B cell (primary cell): ENCODE measurements at places on chromosomes 4 and X. TPM values are rescaled to one million over a fixed set of nuclear protein-coding genes. Genes with fewer than 3 reads are reported as not detected.
A peak's percentile ranks its signal among the peaks of the same experiment; 100 is the strongest.

Gene RNF128
- polyA plus RNA-seq = not detected in 2 replicates

DNA sequence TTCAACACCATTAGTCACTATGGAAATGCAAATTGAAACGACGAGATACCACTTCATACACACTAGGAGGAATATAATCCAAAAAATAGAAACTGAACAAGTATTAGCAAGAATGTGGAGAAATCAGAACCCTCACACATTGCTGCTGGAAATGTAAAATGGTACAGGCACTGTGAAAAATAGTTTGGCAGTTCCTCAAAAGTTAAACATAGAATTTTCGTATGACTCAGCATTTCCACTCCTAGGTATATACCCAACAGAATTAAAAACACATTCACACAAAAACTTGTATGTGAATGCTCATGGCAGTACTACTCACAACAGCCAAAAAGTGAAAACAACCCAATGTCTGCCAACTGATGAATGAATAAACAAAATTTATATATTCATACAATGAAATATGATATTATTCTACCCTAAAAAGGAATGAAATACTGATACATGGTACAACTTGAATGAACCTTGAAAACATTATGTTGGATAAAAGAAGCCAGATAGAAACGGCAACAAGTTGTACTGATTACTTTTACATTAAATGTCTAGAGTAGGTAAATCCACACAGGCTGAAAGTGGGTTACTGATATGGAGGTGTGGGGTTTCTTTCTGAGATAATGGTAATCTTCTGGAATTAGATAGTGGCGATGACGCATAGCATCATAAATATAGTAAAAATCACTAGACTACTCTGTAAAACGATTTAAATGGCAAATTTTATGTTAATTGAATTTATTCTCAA is 22.3 kb downstream of the TEC start:
- H3K27me3 ChIP-seq = no peaks in the 10 kb centered on the region
- no peak overlapping the region for H3K27ac ChIP-seq
- H3K4me3 ChIP-seq = no peak overlapping the region
- no peaks in the 10 kb centered on the region for H3K4me1 ChIP-seq

GRCh38 chr4:40316782-40317635 is 18.1 kb upstream of the CHRNA9 start:
- peak overlapping the region; percentile 78 for H3K27ac ChIP-seq
- peaks cover 20% of the 10 kb centered on the region for H3K4me1 ChIP-seq
- DNase-seq = peak; percentile 87
- no peaks in the 10 kb centered on the region for H3K36me3 ChIP-seq
- H3K27me3 ChIP-seq = no peaks in the 10 kb centered on the region
- peak overlapping the region; percentile 62 for H3K4me3 ChIP-seq

DNA sequence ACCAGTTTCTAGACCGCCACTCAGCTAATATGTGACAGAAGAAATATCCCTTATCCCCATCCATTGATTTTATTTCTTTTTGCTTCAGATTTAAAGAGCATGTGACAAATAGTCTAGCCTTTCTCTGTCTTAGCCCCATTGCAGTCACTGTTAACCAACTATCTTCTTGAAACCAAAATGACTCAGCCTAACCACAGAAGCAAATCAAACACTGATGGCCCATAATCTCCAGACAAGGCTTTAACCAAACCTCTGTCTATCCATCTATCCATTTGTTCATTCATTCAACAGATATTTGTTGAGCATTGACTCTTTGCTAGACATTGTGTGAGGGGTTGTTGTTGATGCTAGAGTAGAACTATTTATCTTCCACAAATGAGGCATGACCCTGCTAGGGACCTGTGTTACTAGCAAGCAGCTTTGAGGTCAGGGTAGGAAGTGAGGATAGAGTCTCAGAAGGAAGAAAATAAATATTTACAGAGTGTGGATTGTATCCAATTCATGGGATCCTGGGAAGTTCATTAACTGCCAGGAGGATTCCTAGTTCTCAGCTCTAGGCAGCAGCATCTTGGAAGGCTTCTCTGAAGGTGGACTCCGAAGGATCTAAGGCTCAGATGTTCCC is 22.5 kb downstream of the HNRNPH2 start:
- H3K36me3 ChIP-seq = no peaks in the 10 kb centered on the region
- DNase-seq = no peak
- no peak overlapping the region for H3K4me3 ChIP-seq
- no peaks in the 10 kb centered on the region for H3K27me3 ChIP-seq
- no peak overlapping the region for H3K27ac ChIP-seq

Gene RNF212
- polyA plus RNA-seq = 2.1 TPM in 2 replicates

GRCh38 chrX:153854702-153855101 is 24.4 kb upstream of the PDZD4 start:
- H3K4me1 ChIP-seq = no peaks in the 10 kb centered on the region
- H3K4me3 ChIP-seq = no peak overlapping the region
- H3K27ac ChIP-seq = no peak overlapping the region
- DNase-seq = no peak
- no peaks in the 10 kb centered on the region for H3K36me3 ChIP-seq
- no peaks in the 10 kb centered on the region for H3K27me3 ChIP-seq

DNA sequence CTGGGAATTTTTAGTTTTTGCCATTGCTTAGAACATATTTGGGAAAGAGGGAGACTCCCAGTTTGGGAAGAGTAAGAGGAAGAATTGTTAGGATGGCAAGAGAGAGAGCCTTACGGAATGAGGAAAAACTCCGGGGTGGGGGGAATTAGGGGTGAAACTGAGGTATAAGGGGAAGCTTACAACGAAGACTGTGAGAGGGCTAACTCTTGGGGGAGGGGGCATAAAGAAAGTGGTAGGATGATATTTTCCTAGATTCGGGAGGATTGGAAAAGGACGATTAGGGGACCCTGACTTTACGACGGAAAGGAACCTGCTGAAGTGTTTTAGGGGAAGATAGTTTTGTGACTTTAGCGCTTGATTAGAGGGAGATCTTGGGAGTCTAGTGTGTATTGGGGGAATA is 86.2 kb upstream of the HPRT1 start:
- H3K4me3 ChIP-seq = peak overlapping the region; percentile 77
- peaks cover 4% of the 10 kb centered on the region for H3K36me3 ChIP-seq
- H3K27ac ChIP-seq = peak overlapping the region; percentile 92
- no peaks in the 10 kb centered on the region for H3K27me3 ChIP-seq
- H3K4me1 ChIP-seq = peaks cover 19% of the 10 kb centered on the region
- DNase-seq = no peak

GRCh38 chr4:165953181-165953580 is 80.1 kb downstream of the TLL1 start:
- H3K27me3 ChIP-seq = no peaks in the 10 kb centered on the region
- H3K27ac ChIP-seq = no peak overlapping the region
- no peaks in the 10 kb centered on the region for H3K36me3 ChIP-seq
- no peaks in the 10 kb centered on the region for H3K4me1 ChIP-seq
- H3K4me3 ChIP-seq = no peak overlapping the region
- DNase-seq = no peak

Gene HTRA3
- polyA plus RNA-seq = not detected in 2 replicates

Gene VSIG4
- polyA plus RNA-seq = 0.09 and 0.30 TPM in 2 replicates

GRCh38 chrX:17369309-17369708 is 5.7 kb upstream of the NHS start:
- DNase-seq = no peak
- H3K4me3 ChIP-seq = no peak overlapping the region
- H3K36me3 ChIP-seq = no peaks in the 10 kb centered on the region
- no peak overlapping the region for H3K27ac ChIP-seq
- no peaks in the 10 kb centered on the region for H3K4me1 ChIP-seq

GRCh38 chr4:81740487-81740886 is 268.8 kb upstream of the RASGEF1B start:
- H3K36me3 ChIP-seq = no peaks in the 10 kb centered on the region
- H3K27me3 ChIP-seq = no peaks in the 10 kb centered on the region
- peaks cover 6% of the 10 kb centered on the region for H3K4me1 ChIP-seq
- no peak for DNase-seq
- H3K27ac ChIP-seq = no peak overlapping the region
- no peak overlapping the region for H3K4me3 ChIP-seq

Gene YY2
- 0.25 and 0.67 TPM in 2 replicates for polyA plus RNA-seq

DNA sequence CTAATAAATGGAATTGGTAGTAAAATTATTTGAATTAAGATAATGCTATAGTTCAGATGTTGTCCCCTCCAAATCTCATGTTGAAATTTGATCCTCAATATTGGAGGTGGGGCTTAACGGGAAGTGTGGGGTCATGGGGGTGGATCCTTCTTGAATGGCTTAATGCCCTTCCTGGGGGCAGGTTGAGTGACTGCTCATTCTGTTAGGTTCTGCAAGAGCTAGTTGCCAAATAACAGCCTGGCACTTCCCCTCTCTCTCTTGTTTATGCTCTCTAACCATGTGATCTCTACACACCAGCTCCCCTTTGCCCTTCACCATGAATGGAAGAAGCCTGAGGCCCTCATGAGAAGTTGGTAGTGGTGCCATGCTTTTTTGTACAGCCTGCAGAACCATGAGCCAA is 724.8 kb upstream of the FTHL17 start:
- H3K27me3 ChIP-seq = no peaks in the 10 kb centered on the region
- no peak overlapping the region for H3K4me3 ChIP-seq
- no peaks in the 10 kb centered on the region for H3K36me3 ChIP-seq

GRCh38 chrX:1883772-1884171 is 268.9 kb downstream of the ASMT start:
- no peak for DNase-seq
- no peaks in the 10 kb centered on the region for H3K36me3 ChIP-seq
- no peaks in the 10 kb centered on the region for H3K4me1 ChIP-seq
- no peak overlapping the region for H3K4me3 ChIP-seq
- H3K27ac ChIP-seq = no peak overlapping the region

DNA sequence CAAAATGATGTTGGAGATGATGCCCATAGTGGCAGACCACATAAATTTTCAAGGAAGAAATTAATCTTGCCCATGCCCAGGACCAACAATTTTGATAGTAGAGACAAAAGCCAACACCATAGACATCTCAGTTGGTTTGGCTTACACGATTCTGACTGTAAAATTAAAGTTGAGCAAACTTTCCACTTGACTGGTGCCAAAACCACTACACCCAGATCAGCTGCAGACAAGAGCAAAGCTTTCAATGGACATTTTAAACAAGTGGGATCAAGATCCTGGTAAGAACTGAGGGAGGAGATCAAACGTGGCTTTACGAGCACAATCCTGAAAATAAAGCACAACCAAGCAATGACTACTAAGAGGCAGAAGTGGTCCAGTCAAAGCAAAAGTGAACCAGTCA is 90.7 kb downstream of the PAPSS1 start:
- no peak for DNase-seq
- no peaks in the 10 kb centered on the region for H3K27me3 ChIP-seq
- H3K4me1 ChIP-seq = no peaks in the 10 kb centered on the region
- no peak overlapping the region for H3K4me3 ChIP-seq
- no peak overlapping the region for H3K27ac ChIP-seq

GRCh38 chrX:153628665-153629064 is 18.3 kb upstream of the DUSP9 start:
- no peaks in the 10 kb centered on the region for H3K4me1 ChIP-seq
- H3K4me3 ChIP-seq = no peak overlapping the region
- H3K27ac ChIP-seq = no peak overlapping the region
- no peak for DNase-seq

DNA sequence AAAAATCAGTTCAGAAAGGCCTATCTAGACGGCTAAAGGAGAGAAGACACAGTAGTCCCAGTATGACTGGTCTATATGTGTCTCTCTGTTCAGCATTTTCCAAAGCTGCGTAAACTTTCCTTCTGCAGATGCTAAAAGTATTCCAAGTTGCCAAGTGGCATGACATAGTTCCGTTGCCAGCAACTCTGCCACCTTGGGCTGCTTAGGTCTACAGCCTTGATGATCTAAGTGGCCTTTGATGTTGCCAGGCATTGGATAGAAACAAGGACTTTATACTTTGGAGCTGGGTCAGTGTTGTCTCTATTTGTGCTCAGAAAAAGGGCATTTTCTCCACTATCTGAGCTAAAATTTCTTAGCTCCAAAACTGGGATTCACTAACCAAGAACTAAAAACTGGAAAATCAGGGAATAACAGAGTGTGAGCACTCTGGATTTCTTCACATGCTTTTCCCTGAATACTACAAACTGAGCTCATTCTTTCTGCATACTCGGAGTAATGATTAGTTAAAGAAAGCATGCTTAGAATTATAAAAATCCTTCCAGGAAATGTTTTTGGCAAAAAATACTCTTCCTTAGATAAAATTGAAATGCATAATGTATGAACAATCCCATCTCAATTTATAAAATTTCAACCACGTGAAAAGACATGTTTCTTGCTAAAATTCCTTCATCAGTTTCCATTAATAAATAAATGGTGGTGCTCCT is 191.4 kb downstream of the ADAMTS3 start:
- H3K4me3 ChIP-seq = no peak overlapping the region
- DNase-seq = no peak
- H3K36me3 ChIP-seq = no peaks in the 10 kb centered on the region
- no peaks in the 10 kb centered on the region for H3K27me3 ChIP-seq
- H3K4me1 ChIP-seq = no peaks in the 10 kb centered on the region
- no peak overlapping the region for H3K27ac ChIP-seq

DNA sequence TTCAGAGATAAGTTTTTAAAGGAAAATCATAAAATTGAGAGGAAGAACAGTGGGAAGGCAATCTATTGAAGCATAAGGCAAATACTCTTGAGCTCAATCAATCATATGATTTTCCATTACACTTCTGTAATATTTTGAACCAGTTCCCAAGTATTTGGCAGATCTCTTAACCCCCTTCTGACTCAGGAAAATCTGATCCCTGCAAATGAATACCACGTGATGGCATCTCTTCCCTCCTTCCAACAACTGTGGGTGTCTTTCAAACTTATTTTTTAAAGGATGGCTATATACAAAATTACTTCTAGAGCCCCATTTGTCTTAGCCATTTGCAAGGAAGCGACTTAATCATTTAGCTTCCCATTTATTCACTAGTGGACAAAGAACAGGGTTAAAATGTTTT is 41.9 kb downstream of the AMOT start:
- no peak for DNase-seq
- no peaks in the 10 kb centered on the region for H3K27me3 ChIP-seq
- no peaks in the 10 kb centered on the region for H3K36me3 ChIP-seq
- no peak overlapping the region for H3K27ac ChIP-seq

DNA sequence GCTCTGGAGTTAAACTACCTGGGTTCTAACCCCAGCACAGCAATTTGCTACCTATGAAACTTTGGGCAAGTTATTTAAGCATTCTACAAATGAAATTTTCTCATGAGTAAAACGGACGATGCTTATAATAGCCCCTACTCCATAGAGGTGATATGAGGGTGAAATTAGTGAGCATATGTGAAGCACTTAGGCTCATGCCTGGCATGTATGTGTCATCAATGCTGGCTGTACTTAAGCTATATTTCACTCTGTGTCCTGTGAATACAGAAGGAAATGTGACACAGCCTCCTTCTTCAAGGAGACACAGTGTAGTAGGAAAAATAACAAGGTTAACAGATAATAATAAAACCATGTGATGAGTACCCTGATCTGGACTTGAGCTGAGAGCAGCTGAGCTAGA is 20.4 kb upstream of the FMR1NB start:
- H3K27me3 ChIP-seq = no peaks in the 10 kb centered on the region
- no peak overlapping the region for H3K4me3 ChIP-seq

DNA sequence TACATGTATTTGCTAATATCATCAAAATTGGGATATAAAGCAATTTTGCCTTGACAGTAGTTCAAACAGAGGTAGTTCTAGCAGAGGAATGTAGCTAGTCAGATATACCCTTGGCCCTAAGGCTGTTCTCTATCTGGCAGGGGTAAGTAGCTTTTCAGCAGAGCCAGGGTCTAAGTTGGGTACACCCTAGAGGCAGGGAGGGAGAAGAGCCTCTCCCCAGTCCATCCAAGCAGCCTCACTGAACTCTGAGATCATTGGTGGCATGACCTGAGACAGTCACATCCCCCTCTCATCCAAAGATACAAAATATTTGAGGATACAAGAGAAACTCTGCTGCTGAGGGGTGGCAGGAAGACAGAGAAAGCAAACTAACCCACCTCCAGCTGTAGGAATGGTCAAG is 343.7 kb downstream of the DHX15 start:
- no peak for DNase-seq
- H3K27ac ChIP-seq = no peak overlapping the region
- no peaks in the 10 kb centered on the region for H3K4me1 ChIP-seq
- no peaks in the 10 kb centered on the region for H3K27me3 ChIP-seq
- H3K36me3 ChIP-seq = no peaks in the 10 kb centered on the region

Gene KLB
- 0.01 and 0.09 TPM in 2 replicates for polyA plus RNA-seq
